ENCODE measurements at places on chromosomes 3 and 15.
A peak's percentile ranks its signal among the peaks of the same experiment; 100 is the strongest.

DNA sequence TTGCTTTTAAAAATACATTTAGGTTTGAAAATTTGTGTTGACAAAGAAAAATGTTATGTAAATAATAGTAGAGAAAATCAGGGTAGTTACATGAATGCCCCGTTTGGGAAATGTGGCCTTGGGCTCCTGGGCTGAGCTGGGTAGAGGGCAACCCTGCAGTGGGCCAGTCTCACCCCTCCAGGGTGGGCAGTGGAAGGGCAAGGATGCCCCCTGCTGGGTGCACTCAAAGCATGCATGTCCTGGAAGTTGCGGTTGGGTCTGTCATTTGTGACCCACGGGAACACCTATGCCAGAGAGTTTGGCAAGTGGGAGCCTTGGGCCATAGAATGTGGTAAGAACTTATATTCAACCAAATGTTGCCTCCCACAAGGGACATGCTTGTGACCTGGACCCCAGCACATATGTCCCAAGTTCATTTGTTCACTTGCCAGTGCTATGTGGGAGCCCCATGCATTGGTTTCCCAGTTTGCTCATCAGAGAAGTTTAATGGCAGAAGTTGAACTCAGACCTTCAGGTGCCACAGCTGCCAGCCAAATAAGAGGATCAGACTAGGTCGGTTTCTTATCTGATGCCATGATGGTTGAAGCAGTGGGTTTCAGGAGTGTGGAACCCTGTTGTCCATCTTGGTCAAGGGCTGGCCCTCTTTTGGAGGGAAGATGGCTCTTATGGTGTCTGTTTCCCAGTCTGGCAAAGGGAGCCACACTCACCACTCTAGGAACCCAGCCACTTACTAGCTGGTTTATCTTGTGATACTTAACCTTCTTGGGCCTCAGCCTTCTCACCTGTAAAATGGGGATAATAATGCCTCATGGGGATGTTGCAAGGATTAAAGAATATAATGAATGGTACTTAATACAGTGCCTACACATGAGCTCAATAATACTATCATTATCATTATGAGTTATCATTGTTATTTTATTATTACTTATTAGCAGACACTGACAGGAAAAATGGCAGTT is 2.5 kb upstream of the PLCB2 start:
- DNase-seq: peak; percentile 70

GRCh38 chr3:15649858-15650257 is 48.3 kb downstream of the BTD start:
- DNase-seq: no peak

GRCh38 chr3:129358772-129359371 is 69.6 kb downstream of the EFCAB12 start:
- DNase-seq: no peak

GRCh38 chr3:31389939-31390338 is 142.8 kb upstream of the STT3B start:
- DNase-seq: no peak

- no peak for DNase-seq
Measured at GRCh38 chr3:64176461-64176996, 48.7 kb downstream of the PRICKLE2 start.

All from CD4-positive, alpha-beta T cell treated with Interleukin-1 beta for 1 hour (primary cell).